GM04504 (cell line): ENCODE measurements at places on chromosomes 1 and 21.

DNA sequence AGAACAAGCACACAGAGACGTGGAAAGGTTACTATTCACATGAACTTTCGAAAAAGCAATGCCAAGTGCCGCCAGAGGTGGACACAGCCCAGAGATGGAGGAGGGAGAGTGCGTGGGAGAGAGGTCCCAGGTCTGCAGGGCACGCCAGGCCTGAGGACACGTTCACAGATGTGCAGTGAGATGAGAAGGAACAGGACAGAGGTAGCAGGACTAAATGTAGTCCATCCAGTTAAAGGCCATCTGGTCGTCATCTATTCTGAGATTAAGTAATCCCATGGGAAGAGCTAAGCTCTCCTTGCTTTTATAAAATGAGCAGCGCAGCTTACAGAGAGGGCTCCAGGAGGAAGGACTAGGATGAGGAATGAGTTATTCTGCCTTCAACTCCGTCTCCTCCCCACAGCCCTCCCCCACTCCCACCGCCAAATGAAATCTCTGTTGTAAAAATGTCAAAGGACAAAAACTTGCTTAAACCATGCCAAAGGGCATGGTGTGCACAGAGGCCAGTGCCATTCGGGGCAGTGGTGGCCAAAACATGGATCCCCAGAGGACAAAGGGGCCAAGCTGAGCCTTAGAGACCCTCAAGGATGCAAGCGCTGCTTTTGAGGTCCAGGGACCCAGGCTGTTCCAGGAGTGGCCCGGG, 85.4 kb upstream of the SLC25A33 start:
- DNase-seq = no peak

- no peak for DNase-seq
These were observed 16.6 kb upstream of the GFI1 start for GRCh38 chr1:92503043-92503925.

GRCh38 chr1:151574575-151575529, 34.7 kb downstream of the TUFT1 start:
- DNase-seq = peak; percentile 57

DNA sequence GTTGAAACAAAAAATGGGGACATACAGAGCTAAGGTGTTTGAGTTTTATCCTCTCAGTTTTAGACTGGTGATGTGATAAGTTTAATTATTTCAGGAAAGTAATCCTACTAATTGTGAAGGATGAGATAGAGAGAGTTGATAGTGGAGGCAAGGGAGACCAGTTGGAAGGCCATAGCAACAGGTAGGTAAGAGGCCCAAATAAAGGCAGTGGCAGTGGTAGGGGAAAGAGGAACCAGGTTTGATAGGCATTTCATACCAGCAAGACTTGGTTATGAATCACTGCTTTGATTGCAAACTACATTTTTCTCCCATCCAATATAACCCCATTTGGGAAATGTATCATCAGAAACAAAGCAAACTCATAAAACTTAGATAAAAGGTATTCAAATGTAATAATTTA, 63.1 kb upstream of the SH3GLB1 start:
- no peak for DNase-seq

DNA sequence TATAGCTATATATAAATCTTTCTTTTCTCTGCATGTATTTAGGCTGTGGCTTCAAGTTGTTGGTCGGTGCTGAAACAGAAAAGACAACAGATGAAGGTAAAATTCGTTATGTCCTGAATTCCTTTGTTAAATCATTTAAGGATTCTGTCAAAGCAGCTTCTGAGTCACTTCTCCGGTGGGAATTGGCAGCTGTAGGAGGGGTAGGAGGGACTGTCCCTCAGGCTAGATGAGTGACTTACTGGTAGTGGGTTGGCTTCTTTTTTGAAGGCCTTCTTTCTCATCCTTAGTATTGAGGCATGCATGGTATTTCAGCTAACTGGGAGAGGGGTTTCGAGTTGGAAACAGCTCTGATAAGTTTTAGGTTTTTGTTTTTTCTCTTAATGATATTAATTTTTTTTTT, 22.1 kb upstream of the NEXN start:
- no peak for DNase-seq

- peak; percentile 62 for DNase-seq
These were observed 1.4 kb downstream of the SLC22A15 start for GRCh38 chr1:115977499-115978258.

DNA sequence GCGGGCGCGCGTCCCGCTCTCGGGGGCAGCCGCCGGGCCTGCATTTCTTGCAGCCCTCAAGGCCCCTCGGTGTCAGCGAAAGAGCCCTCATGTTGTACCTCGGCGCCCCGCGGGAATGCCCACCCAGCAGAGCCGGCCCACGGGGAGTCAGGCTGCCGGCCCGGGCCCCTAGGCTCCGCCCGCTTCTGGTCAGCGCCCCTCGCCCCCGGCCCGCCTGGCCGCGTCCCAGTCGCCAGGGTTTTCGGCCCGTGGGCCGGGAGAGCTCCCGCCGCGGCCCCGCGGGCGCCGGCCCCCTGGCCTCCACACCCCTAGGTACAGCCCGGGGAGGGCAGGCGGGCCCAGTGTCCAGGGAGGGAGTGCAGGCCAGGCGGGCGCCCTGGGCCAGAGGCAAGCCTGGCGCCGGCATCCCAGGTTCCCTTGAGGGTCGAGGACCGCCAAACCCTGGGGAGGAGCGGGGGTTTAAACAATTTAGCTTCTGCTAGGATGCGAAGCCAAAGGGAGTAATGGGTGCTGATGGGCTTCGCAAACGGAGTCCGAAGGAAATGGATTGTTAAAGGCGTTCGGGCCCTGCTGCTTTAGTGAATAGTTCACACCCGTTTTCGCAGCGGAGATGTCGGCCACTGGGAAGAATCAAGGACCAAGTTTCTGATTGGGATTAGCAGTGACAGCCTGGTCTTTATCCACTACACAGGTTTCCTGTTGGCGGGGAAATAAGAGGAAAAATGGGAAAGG, 486 bp upstream of the KCNA3 start:
- DNase-seq = no peak

DNA sequence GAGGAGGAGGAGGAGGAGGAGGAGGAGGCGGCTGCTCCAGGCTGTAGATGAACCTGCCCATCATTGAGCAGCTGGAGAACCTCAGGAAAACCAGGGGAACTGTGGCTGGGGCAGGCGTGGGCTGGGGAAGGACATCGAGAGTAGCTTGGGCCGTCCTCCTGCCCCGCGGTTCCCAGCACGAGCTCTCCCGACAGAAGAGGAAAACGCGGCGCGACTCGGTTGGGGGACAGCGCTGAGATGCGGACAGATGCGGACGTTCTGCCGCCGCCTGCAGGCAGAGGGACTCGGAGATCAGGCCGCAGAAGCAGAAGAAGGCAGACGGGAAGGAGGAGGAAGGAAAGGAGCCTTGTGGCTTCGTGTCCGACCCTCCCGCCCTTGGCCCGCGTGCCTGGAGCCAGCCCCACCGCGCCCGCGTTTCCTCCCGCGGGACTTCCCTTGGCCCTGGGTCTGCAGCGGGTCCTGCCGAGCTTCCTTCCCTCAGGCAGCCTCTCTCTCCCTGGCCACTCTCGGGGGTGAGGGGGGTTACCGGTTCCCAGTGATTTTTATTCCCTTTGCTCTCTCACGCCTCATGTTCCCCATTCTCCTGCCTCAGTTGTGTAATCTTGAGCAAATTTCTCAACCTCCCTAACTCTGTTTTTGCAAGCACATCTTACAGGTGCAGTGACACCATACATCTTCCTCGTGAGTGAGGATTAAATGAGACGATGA, 1.7 kb upstream of the TNFRSF9 start:
- DNase-seq = no peak

GRCh38 chr1:18948913-18949685, 7.4 kb downstream of the IFFO2 start:
- peak; percentile 57 for DNase-seq

DNA sequence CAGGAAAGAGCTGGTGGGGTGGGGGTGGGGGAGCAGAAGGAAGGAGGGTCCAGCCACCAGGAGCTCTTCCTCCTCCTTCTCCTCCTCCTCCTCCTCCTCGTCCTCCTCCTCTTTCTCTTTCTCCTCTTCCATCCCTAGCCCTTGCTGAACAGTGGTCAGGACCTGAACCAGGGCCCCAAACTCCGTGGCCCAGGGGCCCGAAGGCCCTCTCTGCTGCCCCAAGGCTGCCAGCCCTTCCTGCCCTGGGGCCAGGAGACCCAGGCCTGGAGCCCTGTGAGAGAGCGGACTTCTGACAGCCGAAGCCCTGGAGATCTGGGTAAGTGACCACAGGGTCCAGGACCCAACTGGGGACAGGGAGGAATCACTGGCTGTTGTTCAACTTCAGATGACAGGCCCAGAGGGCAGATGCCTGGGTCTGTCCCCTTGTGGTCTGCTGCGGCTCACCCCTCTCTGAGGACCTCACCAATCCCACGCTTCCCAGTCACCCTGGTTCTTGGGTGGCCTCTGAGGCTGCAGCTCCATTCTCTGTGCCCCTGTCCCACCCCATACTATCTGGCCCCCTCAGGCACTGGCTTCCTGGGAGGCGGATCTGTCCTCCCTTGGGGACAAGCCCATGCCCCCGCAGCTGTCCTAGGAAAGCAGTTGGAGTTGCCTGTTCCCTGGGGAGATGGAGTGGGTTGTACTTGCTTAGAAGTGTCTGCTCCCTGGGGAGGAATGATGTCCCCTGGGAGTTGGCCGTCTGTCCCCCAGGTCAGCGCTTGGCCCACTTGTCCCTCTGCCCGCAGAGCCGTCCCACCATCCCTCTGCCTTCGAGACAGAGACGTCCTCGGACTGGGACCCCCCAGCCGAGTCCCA, 51.8 kb downstream of the VWA5B1 start:
- DNase-seq = no peak

- no peak for DNase-seq
These were observed 111.8 kb downstream of the PLXNA2 start for GRCh38 chr1:208132287-208132882.

DNA sequence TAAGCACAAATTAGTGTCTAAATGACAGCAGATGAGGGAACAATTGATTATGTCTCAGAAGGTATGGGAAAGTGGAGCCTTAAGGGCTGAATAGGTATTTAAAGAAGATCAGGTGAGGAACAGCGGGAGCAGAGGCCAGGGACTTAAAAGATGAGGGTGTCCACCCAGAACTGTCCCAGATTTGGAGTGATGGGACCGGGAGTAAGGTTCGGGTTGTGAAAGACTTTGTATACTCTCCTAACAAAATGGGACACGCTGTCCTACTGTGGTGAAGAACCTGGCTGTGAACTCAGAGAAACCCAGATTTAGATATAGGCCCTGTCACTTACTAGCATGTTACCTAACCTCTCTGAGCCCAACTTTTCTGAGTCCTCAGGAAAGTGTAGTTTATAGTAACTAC, 140.6 kb downstream of the C1orf21 start:
- DNase-seq = no peak

- no peak for DNase-seq
These were observed 11.3 kb downstream of the COA7 start for GRCh38 chr1:52686830-52687229.

DNA sequence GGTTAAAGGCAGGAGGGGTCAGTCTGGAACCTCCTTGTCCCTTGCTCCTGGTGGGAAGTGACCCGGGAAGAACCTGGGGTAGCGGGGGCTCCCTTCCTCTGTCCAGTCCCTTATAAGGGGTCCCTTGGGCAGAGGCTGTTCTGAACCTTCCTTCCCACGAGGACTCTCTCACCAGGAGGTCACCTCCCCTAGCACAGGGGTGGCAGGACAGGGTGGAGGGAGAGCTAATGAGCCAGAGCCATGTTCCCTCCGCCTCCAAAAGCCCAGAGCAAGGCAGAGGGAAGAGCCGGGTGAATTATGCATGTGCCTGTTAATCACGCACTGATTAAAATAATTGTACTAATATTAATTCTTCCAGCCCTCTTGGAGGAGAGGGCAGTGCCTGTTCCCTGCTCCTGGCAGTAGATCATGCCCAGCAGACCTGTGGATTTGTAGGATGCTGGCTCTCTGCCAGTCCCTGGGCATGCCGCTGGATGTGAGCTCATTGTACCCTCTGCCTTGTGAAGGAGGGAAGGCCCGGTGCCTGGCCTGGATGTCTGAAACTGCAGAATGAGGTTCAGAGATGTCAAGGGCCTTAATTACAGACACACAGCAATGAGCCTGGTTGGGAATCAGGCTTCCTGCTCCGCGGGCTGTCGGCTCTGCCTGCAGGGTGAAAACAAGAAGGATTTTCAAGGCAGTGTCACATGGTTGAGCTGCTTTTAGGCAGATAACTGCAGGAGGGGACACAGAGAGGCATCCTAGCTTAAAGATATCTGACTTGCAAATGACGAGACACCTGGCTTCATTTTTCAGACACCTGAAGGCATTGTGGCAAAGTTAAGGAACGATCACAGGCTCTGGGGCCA, 68.2 kb downstream of the IGSF21 start:
- DNase-seq = no peak

DNA sequence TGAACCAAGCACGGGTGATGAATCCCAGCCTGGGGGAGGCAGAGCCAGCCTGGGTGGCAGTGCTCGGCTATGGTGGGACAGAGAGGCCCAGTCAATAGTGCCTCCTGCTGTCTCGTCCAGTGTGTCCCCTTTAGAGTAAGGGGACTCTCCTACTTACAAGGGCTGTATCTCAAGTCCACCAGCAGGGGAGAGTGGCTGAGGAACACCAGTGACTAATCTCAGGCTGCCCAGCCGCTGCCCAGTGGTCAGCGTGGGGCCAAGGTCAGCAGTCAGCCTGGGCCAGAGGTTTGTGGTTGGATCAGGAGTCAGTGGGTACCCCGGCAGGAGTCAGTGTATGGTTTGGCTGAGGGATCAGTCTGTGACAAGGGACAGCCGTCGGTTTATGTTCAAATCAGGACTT, 109.2 kb upstream of the RUNX3 start:
- DNase-seq = no peak

- DNase-seq = peak; percentile 54
These were observed 139.7 kb upstream of the BEND5 start for GRCh38 chr1:48916130-48917069.

DNA sequence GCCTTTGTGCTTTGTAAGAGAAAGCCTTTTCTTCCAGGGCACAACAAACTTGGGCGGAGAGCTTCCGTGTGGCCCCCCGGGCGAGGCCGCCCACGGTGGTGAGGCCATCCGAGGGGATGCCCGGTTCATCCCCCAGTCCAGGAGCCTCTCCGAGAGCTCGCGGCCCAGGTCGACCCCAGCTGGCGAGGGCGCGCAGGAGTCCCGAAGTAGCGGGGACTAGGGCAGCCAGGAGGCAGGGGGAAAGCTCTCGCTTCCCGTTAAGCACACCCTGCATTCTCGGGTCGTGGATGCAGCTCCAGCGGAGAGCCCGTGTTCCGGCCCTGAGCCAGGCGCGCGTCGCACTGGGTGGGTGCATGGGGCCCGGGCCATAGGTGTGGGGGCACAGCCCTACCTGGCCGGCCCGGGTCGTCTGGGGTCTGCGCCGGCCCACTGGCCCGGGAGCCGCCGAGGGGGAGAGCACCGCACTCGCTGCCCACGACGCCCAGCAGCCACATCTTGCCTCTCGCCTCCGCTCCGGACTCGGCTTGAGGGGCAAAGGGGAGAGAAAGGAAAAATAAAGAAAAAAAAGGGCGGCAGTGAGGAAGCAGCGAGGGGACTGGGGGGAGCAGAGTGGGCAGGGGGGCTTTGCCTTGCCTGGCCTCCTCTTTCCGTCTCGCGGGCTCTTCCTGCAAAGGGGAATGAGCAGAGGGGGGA, 1.8 kb downstream of the RNF220 start:
- DNase-seq = no peak

DNA sequence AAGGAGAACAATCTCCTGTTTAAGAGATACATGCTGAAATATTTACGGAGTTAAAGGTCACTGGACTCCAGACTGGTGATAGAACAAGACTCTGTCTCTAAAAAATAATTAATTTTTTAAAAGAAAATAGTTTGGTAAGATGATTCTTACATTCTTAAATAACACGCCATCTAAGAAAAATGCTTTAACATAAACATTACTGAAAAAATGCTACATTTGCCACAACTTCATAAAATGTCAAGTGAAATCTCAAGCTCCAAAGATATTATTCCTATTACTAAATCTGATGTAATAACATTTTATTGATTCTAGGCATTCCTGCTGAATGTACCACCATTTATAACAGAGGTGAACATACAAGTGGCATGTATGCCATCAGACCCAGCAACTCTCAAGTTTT, 4.1 kb downstream of the ANGPTL3 start:
- no peak for DNase-seq
